ENCODE measurements at places on chromosomes 3 and 15.

DNA sequence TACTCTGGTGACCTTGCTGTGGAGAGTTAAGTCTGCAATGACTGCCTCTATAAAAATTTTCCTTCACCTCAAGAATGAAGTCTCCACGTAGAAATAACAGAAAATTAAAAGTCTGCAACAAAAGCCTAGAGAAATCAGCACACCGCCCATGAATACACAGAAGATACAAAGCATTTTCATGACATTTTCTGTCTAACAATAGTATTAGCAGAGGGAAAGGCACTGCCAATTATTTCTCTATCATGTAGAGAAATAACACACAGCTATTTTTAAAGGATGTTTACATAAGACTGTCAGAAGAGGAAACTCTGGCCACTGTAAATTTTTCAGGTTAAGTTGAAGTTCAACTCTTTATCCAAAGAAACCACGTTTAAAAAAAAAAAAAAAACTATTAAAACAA is 80.8 kb downstream of the GSK3B start:
- DNase-seq, result no peak

GRCh38 chr3:148319161-148319915 is 378.4 kb upstream of the AGTR1 start:
- peak; percentile 81 for DNase-seq

DNA sequence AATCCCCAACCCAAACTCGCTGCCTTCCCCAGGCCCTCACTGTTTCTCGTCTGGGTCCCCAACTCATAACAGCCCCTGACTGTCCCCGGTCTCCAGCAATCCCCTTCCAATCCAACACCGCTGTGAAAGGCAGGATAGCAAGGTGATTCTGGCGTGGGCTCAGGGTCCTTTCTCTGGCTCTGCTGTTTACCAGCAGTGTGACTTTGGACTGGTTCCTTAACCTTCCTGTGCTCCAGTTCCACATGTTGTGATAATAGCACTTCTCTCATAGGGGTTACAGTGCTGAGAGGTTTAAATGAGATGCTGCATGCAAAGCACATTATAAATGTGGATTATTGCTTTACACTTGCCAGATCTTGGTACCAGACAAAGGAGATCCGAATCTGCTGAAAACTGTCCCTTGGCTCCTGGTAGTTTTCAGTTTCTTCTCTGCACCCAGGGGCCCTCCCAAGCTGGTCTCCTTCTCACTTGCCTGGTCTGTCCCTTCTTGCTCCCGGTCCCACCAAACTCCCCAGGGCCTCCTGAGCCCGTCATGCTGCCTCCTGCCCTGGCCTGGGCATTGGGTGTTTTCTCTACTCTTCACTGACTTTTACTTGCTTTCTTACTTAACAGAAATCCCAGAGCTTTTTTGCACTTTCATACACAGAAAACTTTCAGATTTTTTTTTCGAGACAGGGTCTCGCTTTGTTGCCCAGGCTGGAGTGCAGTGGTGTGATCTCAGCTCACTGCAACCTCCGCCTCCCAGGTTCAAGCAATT is 26.8 kb upstream of the CYP11A1 start:
- no peak for DNase-seq

- DNase-seq, result no peak
Measured at GRCh38 chr15:79736435-79737000, 160.3 kb downstream of the MTHFS start.

- peak; percentile 92 for DNase-seq
Measured at GRCh38 chr3:195914648-195915473, 6.5 kb upstream of the TNK2 start.

DNA sequence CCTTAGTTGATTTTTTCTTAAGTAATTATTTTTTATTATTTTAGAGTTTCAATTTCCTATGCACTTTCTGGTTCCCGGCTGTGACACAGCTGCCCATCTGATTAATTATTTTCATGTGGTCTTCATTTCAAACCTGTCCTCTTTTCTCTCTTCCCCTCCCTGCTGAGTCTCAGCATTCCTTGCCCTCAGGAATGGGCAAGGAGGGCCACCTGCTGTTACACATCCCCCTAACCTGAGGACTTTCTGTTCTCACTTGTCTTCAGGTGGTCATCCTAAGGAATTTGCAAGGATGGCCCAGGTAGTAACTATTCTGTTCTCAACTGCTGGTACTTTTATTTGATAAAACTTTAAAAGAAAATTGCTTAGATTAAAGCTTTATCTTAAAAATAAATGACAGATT is 545.0 kb downstream of the OTOL1 start:
- DNase-seq, result no peak

DNA sequence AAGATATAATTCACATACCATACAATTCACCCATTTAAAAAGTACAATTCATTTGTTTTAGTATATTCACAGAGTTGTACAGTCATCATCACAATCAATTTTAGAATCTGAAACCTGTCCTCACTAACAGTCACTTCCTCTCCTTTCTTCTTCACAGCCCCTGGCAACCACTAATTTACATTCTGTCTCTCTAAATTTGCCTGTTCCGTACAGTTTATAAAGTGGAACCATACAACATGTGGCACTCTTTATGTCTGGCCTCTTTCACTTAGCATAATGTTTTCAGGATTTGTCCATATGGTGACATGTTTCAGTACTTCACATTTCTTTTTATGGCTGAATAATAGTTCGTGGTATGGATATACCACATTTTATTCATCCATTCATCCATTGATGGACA is 22.7 kb downstream of the ERICH6 start:
- no peak for DNase-seq

DNA sequence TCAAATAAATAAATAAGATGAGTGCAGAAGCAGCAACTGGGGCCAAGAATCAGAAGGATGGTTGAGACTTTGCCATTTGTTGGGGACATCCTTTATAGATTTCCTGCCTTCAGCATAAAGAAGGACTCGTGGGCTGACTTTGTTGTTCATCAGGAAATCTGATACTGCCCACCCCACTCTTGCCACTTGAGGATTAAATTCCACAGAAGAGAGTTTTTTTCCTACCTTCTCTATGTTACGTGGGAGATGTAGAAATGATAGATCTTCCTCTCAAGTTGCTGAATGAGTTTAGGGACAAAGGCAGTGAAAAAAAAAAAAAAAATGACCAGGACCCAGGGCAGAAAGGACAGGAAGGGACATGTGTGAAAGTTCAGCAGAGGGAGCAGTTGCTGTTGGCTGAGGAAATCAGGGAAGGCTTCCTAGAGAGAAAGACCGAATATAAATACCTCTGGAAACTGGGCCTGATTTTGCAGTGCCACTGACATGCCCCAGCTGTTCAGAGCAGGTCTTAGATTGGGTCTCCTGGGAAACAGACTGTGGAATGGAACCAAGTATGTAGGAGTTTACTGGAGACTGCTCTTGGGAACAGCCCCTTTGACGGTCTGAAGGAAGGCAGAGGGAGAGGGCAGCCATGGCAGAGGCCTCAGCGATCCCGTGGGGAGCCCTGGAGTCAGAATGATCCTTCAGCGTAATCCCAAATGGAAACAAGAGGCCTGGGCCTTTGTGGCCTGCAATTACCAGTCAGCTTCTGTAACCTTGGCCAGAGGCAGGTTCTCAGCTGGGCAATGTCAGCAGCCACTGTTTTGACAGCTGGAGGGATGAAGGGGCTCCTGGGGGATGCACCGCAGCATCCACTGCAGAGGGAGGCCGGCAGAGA is 50.9 kb downstream of the C3orf20 start:
- DNase-seq, result no peak

- DNase-seq, result peak; percentile 23
Measured at GRCh38 chr15:66673410-66674322, 28.4 kb upstream of the SMAD6 start.

DNA sequence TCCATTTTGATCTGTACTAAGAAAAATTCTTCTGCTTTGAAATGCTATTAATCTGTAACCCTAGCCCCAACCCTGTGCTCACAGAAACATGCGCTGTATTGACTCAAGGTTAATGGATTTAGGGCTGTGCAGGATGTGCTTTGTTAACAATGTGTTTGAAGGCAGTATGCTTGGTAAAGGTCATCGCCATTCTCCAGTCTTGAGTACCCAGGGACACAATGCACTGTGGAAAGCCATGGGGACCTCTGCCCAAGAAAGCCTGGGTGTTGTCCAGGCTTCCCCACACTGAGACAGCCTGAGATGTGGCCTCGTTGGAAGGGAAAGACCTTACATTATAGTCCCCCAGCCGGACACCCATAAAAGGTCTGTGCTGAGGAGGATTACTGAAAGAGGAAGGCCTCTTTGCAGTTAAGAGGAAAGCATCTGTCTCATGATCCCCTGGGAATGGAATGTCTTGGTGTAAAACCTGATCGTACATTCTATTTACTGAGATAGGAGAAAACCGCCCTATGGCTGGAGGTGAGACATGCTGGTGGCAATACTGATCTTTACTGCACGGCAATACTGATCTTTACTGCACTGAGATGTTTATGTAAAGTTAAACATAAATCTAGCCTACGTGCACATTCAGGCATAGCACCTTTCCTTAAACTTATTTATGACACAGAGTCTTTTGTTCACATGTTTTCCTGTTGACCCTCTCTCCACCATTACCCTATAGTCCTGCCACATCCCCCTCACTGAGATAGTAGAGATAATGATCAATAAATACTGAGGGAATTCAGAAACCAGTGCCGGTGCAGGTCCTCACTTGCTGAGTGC is 6.3 kb downstream of the PIGZ start:
- no peak for DNase-seq

- no peak for DNase-seq
Measured at GRCh38 chr3:168025076-168025475, 70.6 kb downstream of the GOLIM4 start.

- no peak for DNase-seq
Measured at GRCh38 chr3:128768471-128768870, 42.5 kb downstream of the RAB7A start.

- DNase-seq, result no peak
Measured at GRCh38 chr3:195268576-195269309, 2.2 kb downstream of the XXYLT1 start.

DNA sequence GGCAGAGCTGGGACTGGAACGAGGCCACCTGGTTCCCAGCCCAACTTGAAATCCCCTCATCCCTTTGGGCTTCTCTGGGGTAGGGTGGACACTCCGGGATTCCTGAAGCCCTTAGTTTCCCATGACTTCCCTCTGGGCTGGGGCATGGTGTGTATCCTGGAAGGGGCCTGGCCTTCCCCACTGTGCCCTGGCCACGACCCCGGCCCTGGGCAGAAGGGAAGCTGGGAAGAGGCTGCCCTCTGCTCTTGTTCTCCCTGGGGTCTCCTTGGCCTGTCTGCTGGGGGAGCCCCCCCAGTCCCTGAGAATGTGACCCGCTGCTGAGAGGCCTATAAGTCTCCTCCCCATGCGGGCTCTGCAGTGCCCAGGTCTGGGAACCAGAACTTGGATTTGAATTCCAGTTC is 104.9 kb downstream of the LINGO1 start:
- no peak for DNase-seq

DNA sequence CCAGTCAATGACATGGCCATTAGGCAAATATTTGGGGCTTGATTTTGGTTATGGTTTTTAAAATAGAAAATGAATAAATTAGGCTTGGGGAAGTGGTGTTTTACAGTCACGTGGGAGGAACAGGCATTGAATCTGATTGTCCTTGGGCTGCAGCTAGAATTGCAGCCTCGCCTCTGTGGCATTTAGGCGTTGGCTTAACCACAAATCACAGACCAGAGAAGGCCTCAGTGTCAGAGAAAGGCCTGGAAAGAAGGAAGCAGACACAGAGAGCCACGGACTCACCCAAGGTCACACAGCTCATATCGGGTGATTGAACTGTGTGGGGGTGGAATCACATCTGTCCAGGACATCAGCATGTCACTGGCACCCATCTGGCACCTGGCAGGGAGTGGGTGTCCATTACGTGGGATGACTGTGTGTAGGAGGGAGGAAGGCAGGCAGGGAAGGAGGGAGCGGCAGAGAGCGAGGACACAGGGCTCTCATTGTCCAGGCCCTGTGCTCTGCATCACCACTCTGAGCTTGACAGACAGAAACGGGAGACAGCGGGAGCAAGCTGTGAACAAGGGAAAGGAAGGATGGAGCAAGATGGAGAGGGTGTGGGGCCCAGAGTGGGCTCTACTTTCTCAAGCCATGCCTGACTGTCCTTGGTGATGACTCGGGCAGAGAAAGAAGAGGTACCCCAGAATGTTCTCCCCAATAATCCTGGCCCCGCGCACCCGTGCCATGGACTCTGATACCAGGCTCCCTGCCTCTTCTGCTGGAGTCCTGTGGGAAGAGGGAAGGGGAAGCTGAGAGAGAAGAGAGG is 186.4 kb downstream of the FAM43A start:
- DNase-seq, result peak; percentile 79

GRCh38 chr3:9276761-9277370 is 27.4 kb upstream of the SRGAP3 start:
- no peak for DNase-seq

DNA sequence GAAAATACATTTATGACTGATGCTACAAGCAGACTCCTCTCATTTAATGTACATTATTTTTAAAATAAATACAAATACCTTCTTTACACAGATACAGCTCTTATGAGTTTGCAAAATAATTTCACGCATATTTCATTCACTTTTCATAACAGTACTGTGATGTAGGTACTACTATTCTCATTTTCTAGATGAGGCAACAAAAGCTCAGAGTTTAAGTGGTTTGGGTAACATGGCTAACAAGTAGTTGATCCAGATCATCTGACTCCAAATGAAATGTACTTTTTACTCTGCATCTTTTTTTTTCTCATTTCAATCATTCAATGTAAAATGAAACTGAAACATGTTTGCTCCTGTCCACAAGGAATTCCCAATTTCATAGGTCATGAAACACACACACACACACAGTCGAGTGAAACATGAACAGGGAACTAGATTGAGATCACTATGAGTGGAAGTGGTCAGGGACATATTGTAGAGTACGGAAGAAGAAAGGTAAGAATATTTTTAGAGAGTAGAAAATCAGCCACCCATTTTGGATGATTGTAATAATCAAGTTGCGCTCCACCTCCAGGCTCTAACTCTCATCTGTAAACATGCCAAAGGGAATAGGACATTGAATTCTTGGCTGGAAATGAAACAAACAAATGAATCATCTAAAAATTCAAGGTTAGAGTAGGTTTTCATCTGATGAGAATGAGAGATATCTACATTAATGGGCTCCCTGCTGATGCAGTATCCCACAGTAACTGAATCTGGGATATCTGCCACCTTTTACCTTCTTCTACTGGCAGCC is 92.4 kb downstream of the CLDN1 start:
- peak; percentile 64 for DNase-seq

DNA sequence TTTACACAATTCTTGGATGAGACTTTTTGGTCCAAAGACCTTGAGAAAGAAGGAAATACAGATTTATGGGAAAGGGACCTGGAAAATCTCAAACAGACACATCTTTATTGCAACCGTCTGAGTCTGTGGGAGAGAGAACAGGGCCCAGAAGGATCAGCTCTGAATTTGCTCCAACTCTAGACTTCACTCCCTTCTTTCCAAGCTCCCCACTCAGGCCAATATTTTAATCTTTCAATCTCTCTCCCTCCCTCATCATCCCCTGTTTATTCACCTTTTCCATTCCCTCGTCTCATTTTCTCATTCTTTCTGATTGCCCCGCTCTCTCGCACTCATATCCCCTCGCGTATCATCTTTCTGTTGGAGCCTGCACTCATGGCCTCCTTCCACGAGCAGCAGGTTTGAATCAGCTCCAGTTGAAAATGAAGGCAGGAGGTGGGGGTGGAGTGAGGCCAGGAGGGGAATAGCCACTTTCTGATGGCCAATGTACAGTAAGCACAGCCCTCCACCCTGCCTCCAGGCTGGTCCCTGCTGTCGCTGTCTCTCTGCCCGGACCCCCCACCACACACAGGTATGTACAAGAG is 63.6 kb upstream of the BOC start:
- no peak for DNase-seq
